ENCODE measurements at places on chromosomes 7 and 10.

DNA sequence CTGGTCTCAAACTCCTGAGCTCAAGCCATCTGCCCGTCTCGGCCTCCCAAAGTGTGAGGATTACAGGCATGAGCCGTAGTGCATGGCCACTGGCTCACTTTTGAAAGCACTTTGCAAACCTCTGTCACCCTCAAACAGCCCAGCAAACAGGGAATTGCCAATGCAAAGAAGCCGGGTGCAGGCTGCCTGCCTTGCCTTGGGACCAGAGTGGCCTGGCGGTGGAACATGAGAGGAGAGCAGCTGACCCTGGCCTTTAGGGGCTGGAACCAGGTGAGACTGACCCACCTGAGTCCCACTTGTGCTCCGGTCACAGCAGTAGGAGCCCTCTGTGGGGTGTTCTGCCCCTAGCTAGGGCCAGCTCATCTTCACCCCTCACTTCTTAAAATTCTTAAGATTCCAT lies 237.1 kb upstream of the GALNT17 start:
- DNase-seq: no peak

DNA sequence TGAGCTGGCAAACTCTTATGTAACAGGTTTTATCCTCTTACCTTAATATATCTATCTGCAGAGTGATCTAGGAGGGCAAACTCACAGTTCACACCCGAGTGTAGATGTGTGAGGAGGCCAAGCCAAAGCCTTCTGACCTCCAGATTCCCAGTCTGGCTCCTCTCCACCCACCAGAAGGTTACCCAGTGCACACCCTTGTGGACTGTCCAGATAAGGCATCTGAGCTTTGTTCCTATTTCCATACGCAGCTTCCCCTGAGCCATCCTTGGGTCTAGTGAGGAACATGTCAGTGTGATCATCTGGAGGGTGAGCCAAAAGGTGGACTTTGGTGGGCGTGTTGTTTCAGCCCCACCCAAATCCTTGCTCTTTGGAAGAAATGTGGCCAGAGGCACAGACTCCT lies 203.0 kb upstream of the MEOX2 start:
- DNase-seq: no peak

DNA sequence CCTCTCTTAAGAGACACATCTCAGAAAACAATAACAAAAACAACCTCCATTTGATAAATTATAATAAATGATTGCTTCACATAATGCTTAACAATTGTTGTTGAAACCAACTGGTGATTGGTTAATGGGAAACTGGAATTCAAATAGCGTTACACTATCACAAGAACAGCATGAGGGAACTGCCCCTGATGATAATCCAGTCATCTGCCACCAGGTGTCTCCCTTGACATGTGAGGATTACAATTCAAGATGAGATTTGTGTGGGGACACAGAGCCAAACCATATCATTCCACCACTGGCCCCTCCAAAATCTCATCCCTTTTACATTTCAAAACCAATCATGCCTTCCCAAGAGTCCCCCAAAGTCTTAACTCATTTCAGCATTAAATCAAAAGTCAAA lies 375.9 kb downstream of the BMPER start:
- no peak for DNase-seq

DNA sequence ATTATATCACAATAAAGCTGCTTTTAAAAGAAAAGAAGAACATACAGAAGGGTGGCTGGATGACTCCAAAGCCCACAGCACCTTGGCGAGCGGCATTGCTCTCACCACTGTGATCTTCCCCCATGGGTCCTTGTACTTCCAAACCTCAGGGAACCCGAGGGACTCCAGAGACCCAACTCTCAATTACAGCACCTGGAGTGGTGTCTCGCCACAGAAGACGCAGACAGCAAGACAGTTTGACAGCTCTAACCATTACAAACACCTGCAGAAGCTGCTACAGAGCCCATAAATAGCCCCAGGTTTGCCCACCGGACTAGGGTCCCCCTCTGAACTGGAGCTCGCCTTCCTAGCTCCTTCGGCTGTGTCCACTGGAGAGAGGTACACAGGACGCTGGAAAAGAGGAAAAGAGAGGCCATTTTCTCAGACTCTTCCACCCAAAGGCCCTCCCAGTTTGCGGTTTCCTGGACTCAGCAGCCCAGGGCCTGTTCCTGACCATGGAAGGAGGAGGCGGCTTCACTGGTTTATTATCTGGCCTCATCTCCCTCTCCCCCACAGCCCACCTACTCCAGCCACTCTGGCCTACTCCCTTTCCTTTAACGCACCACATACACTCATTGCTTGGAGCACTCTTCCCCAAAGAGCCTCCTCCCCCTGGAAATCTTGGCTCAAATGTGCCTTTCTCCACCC lies 1.9 kb downstream of the PIK3AP1 start:
- no peak for DNase-seq

- DNase-seq: no peak
Observed at GRCh38 chr10:44724415-44725174, 186.5 kb upstream of the TMEM72 start.

- no peak for DNase-seq
Observed at GRCh38 chr10:94129393-94130130, 135.8 kb downstream of the PLCE1 start.

GRCh38 chr7:107128748-107129147 lies 40.1 kb upstream of the HBP1 start:
- no peak for DNase-seq

DNA sequence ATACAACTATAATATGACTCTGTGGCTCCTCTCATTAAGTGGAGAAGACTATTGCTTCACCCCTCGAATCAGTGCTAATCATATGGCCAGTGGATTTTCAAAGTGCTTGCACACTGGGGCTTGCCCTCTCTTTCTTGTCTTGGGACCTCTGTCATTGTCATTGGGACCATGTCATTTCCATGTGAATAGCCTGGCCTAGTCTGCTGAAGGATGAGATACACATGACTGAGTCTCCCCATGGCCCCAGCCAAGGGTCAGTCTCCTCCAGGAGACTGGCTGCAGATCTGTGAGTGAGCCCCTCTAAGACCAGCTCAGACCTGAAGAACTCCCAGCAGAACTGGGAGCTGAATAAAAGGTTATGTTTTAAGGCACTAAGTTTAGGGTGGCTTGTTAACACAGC lies 39.5 kb downstream of the PKD1L1 start:
- DNase-seq: no peak

GRCh38 chr7:156785998-156786543 lies 106.9 kb downstream of the LMBR1 start:
- DNase-seq: no peak

- DNase-seq: no peak
Observed at GRCh38 chr10:60822809-60823208, 44.5 kb downstream of the CDK1 start.
